Small intestine (tissue), 16 donors: ENCODE measurements at places on chromosomes 13 and 19.

DNA sequence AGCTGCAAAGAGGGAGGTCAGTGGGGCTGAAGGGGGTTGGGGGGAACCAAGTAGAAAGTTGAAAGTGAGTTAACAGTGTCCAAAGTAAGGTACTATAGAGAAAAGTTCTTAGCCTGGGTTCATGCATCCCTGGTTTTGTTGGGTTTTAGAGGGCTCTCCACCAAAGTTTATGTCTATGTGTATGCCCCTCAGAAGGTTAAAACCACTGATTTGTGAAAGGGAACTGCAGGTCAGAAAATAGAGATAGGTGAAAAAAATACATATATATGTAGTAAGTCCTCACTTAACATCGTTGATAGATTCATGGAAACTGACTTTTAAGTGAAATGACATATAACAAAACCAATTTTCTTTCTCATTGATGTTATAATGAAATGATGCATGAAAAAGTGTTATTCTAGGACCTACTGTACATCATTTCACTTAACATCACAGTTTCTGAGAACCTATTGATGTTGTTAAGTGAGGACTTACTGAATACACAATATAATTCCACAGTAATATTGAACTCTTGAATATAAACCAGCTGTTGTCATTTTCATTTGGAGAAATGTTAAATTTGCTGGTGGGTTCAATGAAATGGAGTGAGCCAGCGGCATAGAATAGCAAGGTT lies 9.6 kb downstream of the DGKH start:
- DNase-seq: no peak

DNA sequence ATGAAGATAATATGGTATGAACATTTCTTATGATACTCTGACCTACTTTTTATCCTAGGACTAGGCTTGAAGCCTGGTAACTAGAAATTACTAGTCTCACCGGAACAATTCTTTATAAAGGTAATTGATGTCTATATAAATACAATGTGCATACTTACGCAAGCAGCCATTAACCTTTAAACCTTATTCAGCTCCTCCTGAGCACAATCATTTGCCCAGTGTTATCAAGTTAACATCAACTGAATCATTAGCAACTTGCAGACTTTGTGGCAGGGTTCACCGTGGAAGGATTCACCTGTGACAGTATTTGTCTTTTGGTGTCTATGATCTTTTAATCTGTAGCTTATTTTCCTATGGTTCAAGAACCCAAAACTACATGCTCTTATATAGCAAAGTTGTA lies 508.6 kb upstream of the KLHL1 start:
- no peak for DNase-seq

DNA sequence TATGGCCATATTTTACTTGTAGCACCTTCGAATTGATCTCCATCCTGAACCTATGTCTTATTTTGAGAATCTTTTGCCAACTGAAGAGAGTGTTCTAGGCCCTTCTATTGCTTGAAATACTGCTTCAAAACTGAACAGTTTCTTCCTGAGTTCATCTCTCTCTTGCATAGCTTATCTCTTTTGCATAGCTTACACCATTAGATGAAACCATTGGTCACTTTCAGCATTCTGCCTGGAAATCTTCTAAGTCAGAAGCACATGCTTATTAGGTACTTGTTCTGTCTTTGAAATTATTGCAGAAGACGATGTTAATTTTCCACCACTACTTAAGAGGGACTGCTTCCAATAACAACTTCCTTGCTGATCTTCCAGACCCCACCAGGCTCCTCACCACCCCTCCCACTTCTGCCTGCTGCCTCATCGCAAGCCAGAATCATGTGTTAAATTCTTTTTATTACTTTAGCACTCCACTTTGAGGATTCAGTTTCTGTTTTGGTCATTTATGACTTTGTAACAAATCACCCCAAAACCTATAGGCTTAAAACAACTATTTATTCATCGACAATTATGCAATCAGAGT lies 122.4 kb upstream of the MAB21L1 start:
- no peak for DNase-seq

DNA sequence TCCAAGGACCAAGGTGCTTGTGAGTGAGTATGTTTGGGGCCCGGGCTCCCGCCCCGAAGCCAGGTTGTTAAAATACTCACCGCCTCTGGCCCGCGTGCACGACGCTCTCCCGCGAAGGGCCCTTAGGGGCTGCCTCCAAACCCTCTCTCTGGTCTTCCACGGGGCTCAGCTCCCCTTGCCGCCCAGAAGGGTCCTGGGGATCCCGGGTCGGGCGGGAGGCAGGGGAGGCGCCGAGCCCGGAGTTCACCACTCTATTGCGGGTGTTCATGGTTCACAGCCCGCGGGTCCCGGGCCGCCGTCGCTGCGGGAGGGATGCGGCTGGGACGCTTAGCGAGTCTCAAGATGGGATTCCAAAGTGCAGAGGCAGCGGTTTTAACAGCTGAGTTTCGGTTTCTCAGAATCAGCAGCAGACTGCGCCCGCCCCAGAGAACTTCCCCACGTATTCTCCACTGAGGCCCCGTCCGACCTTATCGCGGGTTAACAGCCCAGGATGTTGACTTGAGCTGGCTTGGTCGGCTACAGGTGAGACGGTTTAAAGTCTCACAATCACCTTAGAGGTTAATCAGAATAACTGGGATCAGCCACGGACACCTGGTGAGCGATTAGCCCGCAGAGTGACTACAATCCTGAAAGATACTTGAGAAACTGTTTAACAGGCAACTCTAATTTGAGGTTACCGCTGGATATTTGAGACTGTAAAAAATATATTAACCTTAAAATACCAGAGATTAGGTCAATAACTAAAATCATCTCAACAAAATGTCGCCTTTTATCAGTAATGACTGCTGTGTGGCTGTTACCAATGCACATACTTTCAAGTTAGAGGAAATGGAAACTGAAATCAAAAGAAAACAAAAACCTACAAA lies at the start of gene EPSTI1:
EPSTI1 (minus strand) TSS at position 344 of the 866 bp plus-strand sequence; CDS start at position 268, 76 bp downstream.
- peak; percentile 93 for DNase-seq

- no peak for DNase-seq
Observed at GRCh38 chr19:33221638-33222037, 4.0 kb downstream of the SLC7A10 start.

GRCh38 chr13:103272770-103273169 lies 206.6 kb upstream of the SLC10A2 start:
- DNase-seq: no peak

DNA sequence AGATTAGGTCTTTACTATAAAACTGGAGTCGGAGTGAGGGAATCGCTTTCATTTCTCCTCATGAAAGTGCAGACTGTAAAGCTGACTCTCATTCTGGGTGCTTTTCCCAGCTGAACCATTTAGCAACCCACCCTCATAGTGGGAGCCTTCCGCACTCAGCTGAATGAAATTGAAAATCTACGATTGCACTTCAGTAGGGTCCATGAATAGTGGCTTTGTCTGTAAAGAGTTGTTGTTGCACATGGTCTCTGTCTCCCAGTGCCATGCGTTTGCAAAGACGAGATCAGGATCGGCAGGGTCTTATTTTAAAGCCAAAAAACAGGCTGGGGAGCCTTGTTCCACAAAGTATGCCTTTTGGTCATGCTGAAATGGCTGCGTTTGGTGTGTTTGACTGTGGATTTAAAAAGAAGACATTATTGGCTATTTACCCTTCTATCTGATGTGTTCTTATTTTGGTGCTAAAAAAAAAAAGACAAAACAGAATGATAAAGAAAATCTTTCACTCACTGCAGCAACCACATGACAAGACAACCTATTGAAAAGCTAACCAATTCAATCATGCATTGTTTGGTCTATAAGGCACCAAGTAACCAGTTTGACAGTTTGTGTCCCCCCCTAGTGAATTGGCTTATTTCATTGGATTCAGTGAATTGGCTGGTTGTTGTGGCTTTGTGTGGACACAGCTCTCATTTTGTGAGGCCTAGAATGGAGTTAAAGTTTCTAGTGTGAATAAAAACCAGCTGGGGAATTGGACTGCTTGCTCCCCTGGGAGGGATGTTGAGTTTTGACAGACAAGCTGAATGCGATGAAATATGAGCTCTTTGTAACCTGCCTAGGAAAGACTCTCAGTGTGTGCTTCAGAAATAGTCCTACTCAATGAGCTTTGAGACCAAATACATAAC lies 65.6 kb downstream of the ARHGAP35 start:
- no peak for DNase-seq

- DNase-seq: peak; percentile 94
Observed at GRCh38 chr13:106471957-106472543, 63.4 kb downstream of the EFNB2 start.

DNA sequence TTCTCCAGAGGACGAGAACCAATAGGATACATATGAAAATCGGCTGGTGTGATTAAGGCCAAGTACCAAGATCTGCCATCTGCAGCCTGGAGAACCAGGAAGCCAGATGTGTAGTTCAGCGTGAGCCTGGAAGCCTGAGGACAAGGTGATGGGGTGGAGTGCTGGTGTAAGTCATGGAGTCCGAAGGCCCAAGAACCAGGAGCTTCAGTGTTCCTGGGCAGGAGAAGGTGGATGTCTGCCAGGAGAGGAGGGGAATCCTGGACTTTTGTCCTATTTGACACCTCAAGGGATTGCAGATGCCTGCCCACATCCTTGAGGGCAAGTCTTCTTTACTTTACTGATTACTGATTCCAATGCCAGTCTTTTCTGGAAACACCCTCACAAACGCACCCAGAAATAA lies 71.5 kb downstream of the SPATA13 start:
- peak; percentile 91 for DNase-seq

DNA sequence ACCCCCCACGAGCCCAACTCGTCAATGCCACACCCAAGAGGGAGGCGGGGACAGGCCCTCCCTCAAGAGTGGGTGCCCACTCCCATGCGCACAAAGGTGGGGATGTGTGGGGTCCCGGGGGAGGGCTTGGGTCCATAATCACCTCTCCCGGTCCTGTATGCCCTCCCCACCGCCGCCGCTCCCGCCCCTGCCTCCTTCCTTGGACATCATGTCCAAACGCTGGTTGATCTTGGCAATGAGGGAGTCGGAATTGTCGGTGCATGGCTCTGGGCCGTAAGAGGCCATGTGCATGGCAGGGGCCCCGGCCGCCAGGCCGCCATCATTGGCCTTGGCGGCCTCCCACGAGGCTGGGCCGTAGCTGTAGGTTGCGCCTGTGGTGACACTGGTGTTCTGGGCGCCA lies 5.9 kb downstream of the AKAP8 start:
- no peak for DNase-seq

- no peak for DNase-seq
Observed at GRCh38 chr13:107139006-107139405, 571.1 kb upstream of the ARGLU1 start.

GRCh38 chr13:99344610-99345208 lies 37.5 kb upstream of the GPR183 start:
- no peak for DNase-seq

DNA sequence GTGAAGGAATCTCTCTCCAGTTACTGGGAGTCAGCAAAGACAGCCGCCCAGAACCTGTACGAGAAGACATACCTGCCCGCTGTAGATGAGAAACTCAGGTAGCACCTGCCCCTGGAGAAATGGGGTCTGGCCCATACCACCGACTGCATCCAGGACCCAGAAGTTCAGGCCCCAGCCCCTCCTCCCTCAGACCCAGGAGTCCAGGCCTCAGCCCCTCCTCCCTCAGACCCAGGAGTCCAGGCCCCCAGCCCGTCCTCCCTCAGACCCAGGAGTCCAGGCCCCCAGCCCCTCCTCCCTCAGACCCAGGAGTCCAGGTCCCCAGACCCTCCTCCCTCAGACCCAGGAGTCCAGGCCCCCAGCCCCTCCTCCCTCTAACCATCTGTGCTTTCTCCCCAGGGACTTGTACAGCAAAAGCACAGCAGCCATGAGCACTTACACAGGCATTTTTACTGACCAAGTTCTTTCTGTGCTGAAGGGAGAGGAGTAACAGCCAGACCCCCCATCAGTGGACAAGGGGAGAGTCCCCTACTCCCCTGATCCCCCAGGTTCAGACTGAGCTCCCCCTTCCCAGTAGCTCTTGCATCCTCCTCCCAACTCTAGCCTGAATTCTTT lies 3.0 kb downstream of the APOC2 start:
- no peak for DNase-seq

DNA sequence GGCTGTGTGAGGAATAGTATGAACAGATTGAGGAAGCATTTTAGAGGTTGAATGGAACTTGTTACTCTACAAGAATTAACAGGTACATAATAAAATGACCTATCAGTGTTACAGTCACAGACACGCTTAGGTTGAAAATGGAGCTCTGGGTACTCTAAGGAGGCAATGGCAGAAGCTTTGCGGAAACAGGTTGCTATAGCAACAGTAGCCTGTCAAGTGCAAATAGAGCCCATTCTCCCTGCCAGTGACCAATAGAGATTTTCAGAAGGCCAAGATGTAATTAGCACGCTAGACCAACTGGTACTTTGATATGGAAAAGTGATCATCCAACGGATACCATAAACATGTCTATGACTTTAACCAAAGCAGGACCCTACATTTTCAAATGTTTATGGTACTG lies 148.5 kb upstream of the FREM2 start:
- DNase-seq: no peak

DNA sequence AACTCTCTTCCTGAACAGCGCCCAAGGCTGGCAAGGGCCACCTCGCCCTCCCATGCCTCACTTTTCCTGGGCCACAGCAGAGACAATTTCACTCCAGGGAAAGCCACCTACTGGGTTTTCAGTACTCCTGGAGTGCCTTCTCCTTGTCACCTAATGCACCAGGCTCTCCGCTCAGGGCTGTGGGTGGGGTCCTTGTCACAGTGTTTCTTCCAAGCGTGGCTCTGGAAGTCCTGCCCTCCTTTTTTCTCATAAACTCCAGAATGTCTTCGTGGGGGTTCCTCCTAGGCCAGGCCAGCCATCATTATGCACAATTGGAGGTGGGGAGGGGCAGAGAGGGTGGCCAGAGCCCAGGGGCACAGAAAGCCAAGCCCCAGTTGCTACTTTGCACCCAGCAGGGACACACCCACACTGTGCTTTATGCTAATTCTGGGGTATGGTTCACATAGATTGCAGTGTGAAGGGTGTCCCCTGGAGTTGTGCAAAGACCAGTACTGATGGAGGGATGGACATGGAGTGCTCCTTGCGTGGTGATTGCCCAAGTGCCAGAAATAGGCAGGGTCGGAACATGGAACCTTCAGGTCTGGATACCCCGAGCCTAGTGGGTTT lies 78.8 kb downstream of the CHST8 start:
- DNase-seq: no peak

GRCh38 chr19:53552001-53552721 lies 14.2 kb downstream of the ZNF331 start:
- no peak for DNase-seq

- DNase-seq: no peak
Observed at GRCh38 chr13:100528820-100529219, 59.8 kb downstream of the GGACT start.

GRCh38 chr13:92297971-92298942 lies 899.8 kb downstream of the GPC5 start:
- DNase-seq: no peak
